ENCODE measurements at places on chromosomes 3 and 15.

DNA sequence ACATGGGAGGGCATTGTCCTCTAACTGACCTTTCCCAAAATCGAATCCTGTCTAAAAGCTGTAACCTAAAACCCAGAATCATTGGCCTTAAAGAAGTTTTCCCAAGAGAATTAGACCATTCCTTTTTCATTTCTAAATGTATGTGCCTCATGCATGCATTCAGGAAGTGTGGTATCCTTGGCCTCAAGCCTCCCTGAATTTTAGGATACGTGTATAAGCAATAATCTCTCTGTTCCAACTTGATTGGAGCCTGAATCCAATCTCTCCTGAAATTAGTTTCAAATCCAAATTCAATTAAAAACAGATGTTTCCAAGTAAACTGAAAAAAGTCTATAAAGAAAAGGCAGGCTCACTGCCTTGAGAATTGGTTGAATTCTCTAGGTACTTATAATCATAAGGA lies 86.0 kb upstream of the VEPH1 start:
- peak; percentile 26 for DNase-seq

GRCh38 chr3:12759693-12760565 lies 870 bp upstream of the TMEM40 start:
- no peak for DNase-seq

GRCh38 chr3:86985181-86985826 lies 5.6 kb downstream of the VGLL3 start:
- DNase-seq = no peak

- peak; percentile 70 for DNase-seq
Measured at GRCh38 chr3:177591379-177591778, 394.1 kb upstream of the TBL1XR1 start.

- DNase-seq = peak; percentile 45
Measured at GRCh38 chr3:49626101-49626581, 48.0 kb upstream of the APEH start.

DNA sequence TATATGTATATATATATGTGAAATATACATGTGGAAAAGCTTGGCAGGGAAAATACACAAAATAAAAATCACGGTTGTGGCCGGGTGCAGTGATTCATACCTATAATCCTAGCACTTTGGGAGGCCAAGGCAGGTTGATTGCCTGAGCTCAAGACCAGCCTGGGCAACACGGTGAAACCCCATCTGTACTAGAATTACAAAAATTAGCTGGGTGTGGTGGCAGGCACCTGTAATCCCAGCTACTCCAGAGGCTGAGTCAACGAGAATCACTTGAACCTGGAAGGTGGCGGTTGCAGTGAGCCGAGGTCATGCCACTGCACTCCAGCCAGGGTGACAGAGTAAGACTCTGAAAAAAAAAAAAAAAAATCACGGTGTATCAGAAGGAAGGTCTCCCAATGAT lies 20.8 kb upstream of the ARHGEF3 start:
- no peak for DNase-seq

DNA sequence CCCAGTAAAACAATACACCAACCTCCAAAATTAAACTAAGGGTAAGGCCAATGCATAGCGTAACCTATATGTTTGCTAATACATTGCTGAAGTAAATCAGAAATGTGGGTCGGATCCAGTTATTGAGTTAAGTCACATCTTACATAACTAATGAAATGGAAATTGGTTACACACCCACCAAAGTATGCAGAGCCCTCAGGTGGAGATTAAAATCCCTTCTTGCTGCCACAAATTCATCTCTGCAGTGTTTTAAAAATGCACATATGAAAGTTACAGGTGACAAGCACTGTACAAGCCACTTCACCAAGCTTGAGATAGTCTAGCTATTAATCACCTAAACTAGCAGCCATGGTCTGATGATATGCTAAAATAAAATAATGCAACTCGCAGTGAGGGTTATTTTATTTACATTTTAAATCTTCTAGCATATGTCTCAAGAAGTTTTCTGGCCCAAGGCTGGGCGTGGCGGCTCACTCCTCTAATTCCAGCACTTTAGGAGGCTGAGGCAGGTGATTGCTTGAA lies 130.6 kb downstream of the AQP9 start:
- DNase-seq = no peak

- DNase-seq = no peak
Measured at GRCh38 chr3:52226229-52226817, 878 bp upstream of the TLR9 start.

GRCh38 chr3:46845397-46845859 lies 17.8 kb downstream of the MYL3 start:
- DNase-seq = peak; percentile 96

- peak; percentile 74 for DNase-seq
Measured at GRCh38 chr3:99499235-99500158, 138.9 kb upstream of the COL8A1 start.

GRCh38 chr15:50065279-50065678 lies 53.8 kb downstream of the ATP8B4 start:
- DNase-seq = peak; percentile 70

DNA sequence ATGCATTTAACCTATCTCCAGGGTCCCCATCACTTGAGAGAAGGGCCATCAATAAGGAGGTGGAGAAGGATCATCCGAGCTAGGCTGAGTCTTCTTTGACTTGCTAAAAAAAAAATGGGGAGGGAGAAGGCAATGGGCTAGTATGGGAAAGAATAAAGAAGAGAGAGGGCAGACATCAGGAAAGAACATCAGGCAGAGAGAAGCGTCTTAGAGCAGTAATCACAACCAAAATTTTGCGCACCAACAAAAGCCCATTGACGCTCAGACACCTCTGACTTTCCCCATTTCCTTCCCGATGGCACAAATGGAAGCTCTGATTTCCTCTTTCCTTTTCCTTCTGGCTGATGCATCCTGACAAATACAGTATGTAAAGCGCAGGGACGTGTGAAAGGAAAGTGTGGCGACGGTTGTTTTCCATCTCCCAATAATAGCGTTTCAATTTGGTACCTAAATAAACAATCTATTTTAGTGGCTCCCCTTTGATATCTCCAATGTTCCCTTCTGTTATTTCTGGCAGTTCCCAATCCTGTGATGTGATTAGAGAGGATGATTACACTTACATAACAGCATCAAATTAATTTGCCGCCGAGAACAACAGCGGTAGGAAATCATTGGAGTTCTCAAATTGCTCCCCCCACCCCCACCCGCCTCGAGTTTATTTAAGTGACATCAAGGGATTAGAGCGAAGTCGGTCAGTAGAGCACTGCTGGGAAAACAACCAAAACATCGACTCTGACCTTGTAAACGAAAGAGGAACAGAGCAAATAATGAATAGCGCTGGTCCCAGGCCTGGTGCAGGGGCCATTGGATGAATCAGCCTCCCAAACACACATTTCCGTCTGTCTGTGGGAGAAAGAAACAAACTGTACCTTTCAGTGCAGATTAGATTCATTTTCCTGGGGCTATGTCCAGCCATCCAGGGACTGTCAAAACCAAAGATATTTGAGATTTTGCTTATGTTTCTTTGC lies 273.3 kb upstream of the ICE2 start:
- DNase-seq = peak; percentile 87

DNA sequence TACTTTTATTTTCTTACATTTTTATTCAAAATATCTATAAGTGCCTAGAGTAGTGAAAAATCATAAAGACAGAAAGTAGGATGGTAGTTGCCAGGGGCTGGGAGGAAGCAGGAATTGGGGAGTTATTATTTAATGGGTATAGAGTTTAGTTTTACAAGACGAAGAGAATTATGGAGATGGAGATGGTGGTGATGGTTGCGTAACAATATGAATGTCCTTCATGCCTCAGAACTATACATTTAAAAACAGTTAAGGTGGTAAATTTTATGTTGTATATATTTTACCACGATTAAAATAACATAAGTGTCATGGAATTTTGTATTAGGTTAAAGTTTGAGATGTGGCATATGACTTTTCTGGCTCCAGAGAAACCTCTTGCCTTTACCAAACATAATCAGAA lies 171.4 kb downstream of the MYRIP start:
- no peak for DNase-seq

DNA sequence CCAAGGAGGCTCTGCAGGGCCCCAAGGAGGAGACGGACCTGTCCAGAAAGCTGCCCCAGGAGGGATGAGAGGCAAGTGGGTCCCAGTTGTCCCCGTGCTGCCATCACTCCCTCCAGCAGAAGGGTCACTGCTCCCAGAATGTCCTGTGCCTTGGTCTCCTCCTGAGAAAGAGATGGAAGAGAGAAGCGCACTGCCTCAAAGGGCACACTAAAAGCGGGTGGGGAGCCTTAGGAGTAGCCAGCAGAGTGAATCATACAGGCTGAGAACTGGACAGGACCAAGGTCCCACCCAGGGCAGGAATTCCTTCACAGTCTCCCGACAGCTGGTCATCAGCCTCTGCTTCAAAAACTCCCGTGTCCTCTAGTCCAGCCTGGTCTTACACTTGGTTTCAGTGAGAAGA lies 4.6 kb downstream of the THPO start:
- DNase-seq = peak; percentile 50

- DNase-seq = no peak
Measured at GRCh38 chr3:77449459-77450350, 409.8 kb downstream of the ROBO2 start.

DNA sequence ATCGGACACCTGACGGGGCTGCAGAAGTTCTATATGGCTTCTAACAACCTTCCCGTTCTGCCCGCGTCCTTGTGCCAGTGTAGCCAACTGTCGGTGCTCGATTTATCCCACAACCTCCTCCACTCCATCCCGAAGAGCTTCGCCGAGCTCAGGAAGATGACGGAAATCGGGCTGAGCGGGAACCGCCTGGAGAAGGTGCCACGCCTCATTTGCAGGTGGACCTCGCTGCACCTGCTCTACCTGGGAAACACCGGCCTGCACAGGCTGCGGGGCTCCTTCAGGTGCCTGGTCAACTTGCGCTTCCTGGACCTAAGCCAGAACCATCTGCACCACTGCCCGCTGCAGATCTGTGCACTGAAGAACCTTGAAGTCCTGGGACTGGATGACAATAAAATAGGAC lies 9.8 kb upstream of the LRRC34 start:
- DNase-seq = no peak

DNA sequence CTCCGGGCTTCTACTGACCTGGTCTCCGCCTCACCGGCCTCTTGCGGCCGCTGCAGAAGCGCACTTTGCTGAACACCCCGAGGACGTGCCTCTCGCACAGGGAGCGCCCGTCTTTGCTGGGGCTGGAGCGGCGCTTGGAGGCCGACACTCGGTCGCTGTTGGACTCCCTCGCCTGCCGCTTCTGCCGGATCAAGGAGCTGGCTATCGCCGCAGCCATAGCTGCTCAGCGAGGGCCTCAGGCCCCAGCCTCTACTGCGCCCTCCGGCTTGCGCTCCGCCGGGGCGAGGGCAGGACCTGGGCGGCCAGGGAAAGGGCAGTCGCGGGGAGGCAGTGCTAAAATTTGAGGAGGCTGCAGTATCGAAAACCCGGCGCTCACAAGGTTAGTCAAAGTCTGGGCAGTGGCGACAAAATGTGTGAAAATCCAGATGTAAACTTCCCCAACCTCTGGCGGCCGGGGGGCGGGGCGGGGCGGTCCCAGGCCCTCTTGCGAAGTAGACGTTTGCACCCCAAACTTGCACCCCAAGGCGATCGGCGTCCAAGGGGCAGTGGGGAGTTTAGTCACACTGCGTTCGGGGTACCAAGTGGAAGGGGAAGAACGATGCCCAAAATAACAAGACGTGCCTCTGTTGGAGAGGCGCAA lies 319.2 kb downstream of the FGF12 start:
- DNase-seq = no peak

- DNase-seq = no peak
Measured at GRCh38 chr15:21260966-21261395, 179.3 kb downstream of the POTEB3 start.

GRCh38 chr3:113079218-113079961 lies 88.6 kb downstream of the GTPBP8 start:
- DNase-seq = no peak

- DNase-seq = peak; percentile 14
Measured at GRCh38 chr15:96322536-96323318, 7.8 kb upstream of the NR2F2 start.

DNA sequence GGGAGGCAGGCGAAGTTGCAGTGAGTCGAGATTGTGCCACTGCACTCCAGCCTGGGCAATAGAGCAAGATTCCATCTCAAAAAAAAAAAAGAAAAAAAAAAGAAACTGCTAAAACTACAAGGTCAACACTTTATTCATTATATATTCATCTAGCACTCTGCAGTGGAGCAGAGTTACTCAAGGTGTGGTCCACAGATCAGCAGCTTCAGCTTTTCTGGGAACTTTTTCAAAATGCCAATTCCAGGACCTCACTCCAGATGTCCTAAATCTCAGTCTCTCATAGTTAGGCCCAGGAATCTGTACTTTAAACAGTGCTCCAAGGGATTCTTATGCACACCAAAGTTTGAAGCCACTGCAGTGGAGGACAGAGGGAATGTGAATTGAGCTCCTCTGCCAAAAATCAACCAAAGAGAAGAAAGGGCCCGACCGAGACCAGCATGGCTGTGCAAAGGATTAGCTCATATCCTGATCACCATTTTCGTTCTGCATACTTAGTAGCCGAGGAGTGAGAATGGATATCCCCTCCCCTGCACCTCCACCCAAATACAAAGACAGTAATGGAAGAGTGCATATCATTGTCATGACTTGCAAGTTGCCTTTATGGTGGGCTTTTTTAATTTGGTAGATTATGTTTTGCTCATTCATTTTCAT lies 201.9 kb downstream of the MEX3B start:
- no peak for DNase-seq

DNA sequence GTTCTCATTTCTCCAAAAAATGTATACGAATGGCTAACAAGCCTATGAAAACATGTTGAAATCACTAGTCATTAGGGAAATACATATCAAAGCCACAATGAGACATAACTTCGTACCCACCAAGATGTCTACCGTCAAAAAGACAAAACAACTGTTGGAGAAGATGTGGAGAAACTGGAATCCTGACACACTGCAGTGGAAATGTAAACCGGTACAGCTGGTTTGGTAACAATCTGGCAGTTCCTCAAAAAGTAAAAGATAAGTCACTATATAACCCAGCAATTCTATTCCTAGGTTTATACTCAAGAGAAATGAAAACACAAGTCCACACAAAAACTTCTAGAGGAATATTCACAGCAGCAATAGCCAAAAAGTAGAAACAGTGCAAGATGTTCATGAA lies 7.0 kb downstream of the SCAPER start:
- DNase-seq = no peak

DNA sequence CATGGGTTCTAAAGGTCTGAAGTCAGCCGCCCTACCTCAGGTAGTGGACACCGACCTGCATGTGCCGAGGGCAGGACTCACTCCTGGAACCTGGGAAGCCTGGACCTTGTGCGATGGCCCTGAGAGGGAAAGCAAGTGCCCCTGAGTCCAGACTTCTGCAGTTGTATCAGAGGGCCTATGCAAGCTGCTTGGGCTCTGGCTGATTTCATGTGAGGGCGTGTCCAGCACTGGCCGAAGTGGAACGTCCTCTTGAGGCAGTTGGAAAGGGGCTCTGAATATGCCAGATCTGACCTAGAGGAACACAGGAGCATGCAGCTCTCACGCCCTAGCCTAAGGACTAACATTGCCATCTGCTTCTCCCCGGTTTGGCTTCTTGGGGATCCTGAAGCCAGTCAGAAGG lies 2.5 kb upstream of the CAMP start:
- no peak for DNase-seq

DNA sequence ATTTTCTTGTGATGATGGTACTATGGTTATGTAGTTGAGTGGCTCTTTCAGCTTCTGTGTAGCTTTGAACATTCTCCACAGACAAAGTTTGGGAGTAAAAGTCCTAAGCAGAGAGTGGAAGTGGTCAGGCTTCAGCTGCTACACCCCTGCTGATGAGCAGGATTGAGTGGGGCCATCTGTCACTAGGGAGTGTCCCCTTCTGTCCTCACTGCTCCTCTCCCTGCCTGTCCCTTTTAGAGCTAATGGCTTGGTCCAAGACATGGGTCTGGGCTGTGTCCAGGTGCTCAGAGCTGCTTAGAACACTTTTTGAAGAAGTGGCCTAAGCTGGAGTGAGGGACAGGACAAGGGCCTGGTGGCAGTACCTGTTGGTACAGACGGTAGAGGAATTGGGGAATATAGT lies 15.1 kb downstream of the MYZAP start:
- DNase-seq = no peak

Data from fibroblast of mammary gland (primary cell).